ENCODE measurements at places on chromosomes 3 and 15.

DNA sequence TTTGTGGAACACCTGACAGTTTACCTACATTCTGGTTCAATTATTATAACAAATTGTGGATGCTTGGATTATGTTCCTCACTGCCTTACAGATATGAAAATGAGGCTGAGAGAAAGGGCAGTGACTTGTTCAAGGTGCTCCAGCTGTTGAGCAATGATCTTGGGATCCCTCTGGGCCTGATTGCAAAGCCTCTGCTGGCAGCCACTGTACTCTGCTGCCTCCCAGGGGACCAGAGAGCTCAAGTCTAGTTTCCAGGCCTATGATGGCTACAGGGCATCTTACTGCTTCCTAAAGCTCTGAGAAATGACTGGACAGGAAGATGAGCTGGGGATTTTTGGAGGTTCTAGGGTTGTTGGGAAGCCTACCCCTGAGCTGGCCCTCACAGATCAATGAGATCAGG lies 2.3 kb upstream of the SHC4 start:
- DNase-seq = no peak

DNA sequence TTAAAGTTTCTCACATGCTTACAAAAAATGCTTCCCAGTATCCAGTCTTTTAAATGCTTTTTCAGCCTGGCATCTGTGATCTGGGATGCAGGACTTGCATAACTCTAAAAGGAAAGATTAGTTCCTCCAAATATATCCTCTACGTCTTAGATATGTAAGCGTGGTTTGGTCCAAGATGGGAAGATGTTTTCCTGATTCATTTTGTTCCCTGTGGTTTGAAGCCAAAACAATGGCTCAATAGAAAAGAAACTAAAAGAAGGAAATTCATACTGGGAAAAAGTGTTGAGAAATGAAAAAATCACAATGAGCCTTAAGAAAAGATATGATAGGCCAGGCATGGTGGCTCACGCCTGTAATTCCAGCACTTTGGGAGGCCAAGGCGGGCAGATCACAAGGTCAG lies 1002.8 kb downstream of the NAALADL2 start:
- DNase-seq = no peak

DNA sequence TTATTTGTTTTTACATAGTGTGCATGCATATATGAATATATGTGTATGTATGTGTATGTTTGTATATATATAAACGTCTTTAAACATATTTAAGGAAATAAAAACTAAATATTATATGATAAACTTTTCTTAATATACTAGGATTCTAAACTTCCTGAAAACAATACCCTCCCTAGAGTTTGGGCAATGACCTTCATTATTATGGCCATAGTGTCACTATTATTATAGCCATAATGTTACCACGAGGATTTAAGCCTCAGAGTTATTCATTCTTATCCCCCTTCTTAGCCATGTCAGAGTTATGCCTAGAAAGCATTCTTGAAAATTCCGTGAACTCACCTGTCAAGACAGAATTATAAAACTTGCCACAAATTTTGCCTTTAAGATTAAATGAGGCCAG lies 335.5 kb downstream of the ERC2 start:
- no peak for DNase-seq

GRCh38 chr15:91478717-91479191 lies 374.8 kb upstream of the SLCO3A1 start:
- no peak for DNase-seq

- no peak for DNase-seq
These were observed 44.8 kb downstream of the CMTM8 start for GRCh38 chr3:32283304-32283703.

- no peak for DNase-seq
These were observed 2.2 kb downstream of the ZNF592 start for GRCh38 chr15:84750583-84751092.

- DNase-seq = no peak
These were observed 249.1 kb upstream of the MCTP2 start for GRCh38 chr15:93982226-93982727.

GRCh38 chr15:69603369-69604071 lies 150.9 kb downstream of the RPLP1 start:
- DNase-seq = no peak

- DNase-seq = no peak
These were observed 1.8 kb downstream of the ACAP2 start for GRCh38 chr3:195441051-195441450.

DNA sequence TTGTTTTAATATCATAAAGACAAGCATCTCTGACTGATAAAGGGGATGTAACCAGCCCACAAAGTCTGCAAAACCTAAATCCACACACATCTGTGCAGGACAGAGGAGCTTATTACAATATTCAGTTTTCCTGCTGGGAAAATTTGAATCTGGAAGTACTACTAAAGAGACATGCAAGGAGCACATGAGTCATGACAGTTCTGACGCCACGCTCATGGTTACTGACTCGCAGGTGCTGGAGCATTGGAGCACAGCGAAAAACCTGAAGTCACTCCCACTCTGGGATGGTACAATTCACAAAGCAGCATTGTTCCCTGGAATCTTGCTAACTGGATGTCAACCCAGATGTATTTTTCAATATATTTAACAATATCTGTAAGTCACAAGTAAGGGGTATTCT lies 7.6 kb upstream of the ISL2 start:
- DNase-seq = no peak

- no peak for DNase-seq
These were observed 37.0 kb upstream of the PIK3R4 start for GRCh38 chr3:130783629-130784028.

DNA sequence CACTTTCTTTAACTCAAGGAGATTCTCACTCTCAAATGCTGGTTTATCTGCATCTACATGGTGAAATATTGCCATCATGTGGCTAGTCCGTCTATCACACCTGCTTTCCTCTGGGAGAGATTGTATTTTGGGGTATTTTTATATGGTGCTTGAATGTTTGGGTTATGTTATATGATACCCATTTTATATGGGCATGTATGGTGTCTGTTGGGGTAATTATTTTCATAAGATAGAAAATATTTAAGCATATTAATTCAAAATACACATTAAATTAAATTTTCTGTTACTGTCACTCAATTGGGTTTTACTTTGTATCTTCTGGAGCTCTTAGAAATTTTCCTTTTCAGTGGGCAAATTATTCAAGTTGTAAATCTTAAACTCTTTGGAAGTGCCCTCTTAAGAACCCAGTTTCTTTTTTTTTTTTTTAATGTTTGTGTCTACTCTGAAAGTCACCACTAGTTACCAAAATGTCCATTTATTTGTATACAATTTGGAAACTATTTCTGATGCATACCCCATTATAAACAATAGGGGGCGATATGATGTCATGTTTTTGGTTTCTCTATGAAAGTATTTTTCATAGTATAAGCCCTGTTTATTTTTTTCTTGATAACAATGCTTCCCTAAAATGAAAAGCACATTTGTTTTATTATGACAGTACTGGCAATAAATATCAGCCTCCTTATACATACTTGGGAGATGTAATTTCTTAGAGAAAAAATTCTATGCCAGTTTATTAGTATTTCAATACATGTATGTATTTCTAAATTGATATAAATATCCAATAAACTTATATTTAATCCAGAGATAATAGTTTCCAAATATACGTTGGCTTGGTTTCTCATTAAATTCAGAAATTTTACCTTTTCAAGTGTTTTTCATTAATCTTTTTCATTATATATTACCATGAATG lies 36.1 kb upstream of the PLSCR5 start:
- DNase-seq = peak; percentile 22

GRCh38 chr15:92533298-92533697 lies 122.3 kb downstream of the FAM174B start:
- no peak for DNase-seq

GRCh38 chr3:51622868-51623267 lies 48.2 kb upstream of the TEX264 start:
- DNase-seq = no peak

DNA sequence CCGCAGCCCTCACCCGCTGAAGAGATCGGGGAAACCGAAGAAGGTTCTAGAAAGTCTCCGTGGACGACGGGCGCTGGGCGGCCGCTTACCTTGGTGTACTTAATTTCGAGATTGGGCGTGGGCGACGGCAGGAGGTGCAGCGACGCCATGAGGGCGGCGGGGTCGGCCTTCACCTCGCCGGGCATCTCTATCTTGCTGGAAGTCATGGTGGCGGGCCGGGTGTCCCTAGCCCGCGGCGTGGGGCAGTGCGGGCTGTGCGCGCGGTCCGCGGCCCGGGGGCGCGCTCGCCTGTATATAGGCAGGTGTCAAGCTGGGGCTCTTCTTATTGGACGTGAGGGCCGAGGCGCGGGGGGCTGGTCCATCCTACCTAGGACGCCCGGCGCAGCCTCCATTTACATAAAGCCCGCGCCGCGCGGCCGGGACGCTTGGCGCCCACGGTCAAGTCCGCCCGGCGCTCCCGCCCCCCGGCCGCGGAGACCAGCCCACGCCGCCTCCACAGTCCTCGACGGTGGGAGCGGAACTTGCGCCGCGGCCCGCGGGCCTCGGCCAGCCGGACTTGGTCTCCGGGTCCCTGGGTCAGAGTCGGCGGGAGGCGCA lies at the start of gene ALDH1A2:
Gene ALDH1A2 (minus strand): TSS at position 267 of the 597 bp plus-strand sequence. CDS start 61 bp downstream, at position 206.
- DNase-seq = peak; percentile 33

- no peak for DNase-seq
These were observed 81.8 kb downstream of the ALCAM start for GRCh38 chr3:105448338-105448982.

- DNase-seq = no peak
These were observed 332.6 kb upstream of the KCNMB2 start for GRCh38 chr3:178203650-178204049.

- DNase-seq = no peak
These were observed 58.5 kb downstream of the DUT start for GRCh38 chr15:48389691-48390143.

Measured in NCI-H1930 (cell line).